ENCODE measurements at places on chromosomes 13 and 19. TPM values are rescaled to one million over a fixed set of nuclear protein-coding genes. Genes with fewer than 3 reads are reported as not detected.

The SYNE4 gene
- total RNA-seq, result 11.2 TPM

The LILRB3 gene
- not detected for total RNA-seq

The KRTDAP gene
- total RNA-seq, result not detected

The OR7G2 gene
- not detected for total RNA-seq

The MEX3D gene
- 20.1 TPM for total RNA-seq

- H3K4me1 ChIP-seq, result peaks cover 22% of the 10 kb centered on the region
- H3K4me3 ChIP-seq, result no peak overlapping the region
- H3K27ac ChIP-seq, result peak overlapping the region; percentile 60
Observed at GRCh38 chr19:35211545-35212230, 16.9 kb downstream of the FAM187B start.

GRCh38 chr19:11296264-11296663 lies 304 bp downstream of the TSPAN16 start:
- DNase-seq, result no peak
- peak overlapping the region; percentile 49 for H3K27ac ChIP-seq
- H3K4me3 ChIP-seq, result no peak overlapping the region
- no peaks in the 10 kb centered on the region for H3K27me3 ChIP-seq
- peaks cover 8% of the 10 kb centered on the region for H3K4me1 ChIP-seq

- no peaks in the 10 kb centered on the region for H3K4me1 ChIP-seq
- no peaks in the 10 kb centered on the region for H3K27me3 ChIP-seq
- no peaks in the 10 kb centered on the region for H3K36me3 ChIP-seq
Observed at GRCh38 chr13:113671066-113672001, 4.3 kb downstream of the GRK1 start.
